SW 1271 (cell line): ENCODE measurements at places on chromosomes 1 and 21.

- DNase-seq: no peak
These were observed 92.5 kb downstream of the DSCAM start for GRCh38 chr21:40754466-40754865.

GRCh38 chr1:201011616-201012015 lies 11.9 kb downstream of the KIF21B start:
- no peak for DNase-seq

GRCh38 chr1:46487818-46488218 lies 1.8 kb upstream of the DMBX1 start:
- DNase-seq: no peak

DNA sequence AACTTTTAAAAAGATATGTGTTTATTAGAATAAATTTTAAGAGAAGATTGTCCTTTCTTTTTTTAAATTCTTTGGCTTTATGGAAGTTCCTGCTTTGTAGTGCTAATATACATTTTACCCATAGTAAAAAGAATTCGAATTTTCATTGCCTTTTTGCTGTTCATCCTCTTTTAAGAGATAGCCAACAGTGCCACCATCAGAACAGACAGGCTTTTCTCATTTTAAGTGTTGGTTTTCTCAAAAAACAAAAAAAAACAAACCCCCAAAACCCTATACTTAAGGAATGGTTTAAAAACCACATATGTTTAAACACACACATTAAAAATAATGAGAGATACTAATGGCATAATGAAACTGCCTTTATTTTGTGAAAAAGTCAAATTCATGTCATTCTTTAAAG lies 118.8 kb downstream of the NEK7 start:
- no peak for DNase-seq

DNA sequence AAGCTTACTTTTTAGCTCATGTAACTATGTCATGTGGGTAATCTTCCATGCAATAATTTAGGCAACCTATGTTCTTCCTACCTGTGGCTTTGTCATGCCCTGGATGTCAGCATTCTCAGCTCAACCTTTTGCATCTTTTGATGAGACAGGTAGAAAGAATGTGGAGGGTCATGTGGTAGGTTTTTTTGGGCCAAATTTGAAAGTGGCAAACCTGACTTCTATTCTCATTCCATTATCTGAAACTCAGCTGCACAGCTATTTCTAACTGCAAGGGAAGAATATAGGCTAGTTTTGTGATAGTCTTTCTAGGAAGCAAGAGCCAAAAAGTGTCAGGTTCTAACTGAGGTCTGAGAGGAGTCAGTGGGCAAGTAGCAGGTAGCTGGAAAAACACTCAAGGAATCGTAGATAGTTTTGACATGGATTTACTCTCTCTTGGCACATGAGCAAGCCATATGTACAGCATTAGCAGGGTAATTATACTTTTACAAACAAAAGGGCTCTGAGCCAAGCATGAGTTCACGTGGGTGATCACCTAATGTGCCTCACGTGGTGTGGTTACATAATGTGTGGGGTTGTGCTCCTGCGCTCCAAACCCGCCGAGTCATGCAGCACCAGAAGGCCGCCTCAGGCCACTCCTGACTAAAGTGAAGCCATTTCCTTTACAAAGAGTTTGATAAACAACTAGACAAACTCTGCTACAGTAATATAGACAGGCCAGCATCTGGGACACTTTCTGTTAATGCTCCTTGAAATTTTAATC lies 1013.8 kb downstream of the PLA2G4A start:
- DNase-seq: no peak

GRCh38 chr1:40401473-40402201 lies 28.1 kb downstream of the SMAP2 start:
- no peak for DNase-seq

- DNase-seq: no peak
These were observed 73.3 kb downstream of the ACBD6 start for GRCh38 chr1:180428782-180429695.

GRCh38 chr1:103457886-103458455 lies 67.5 kb upstream of the RNPC3 start:
- DNase-seq: no peak

GRCh38 chr21:28554660-28555475 lies 437.8 kb downstream of the LTN1 start:
- DNase-seq: no peak

DNA sequence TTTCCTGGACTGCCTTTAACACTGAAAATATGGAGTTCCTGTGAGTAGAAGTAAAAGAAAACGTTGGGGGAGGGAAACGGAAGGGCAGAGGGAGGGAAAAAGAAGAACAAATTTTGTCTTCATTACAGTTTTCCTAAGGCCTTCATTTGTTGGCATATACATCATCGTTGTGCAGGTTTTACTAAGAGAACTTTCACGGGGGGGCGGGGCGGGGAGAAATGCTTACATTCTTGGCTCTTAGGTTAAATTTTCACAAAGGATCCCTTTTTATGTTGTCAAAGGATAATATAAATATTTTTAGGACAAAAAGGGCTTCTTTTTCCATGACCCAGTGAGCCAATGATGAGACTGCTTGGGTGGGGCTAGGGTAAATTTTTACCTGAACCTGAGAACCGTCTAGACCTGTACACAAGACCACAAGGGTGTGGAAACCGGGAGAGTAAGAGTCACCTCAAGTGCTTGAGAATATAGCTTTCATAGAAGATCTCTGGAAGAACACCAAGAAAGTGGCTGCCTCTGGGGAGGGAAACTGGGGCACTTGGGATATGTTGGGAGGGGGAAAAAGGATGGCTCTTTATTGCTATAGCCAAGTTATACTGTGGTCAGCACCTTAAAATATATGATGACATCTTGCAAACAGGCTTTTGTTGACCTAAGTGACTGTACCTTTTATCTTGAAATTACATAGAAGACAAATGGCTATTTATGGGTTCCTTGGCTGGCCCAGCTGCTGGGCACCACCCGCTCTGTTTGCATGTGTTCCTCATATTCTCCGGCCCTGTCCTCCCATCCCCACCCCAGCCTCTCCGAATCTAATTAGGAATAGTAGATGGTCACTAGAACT lies 2.0 kb upstream of the UTP25 start:
- no peak for DNase-seq

GRCh38 chr1:196977278-196977677 lies at the start of gene CFHR5:
Gene CFHR5, plus strand, starts transcription at chr1:196977556. Its CDS starts 109 bp downstream, at chr1:196977665.
- DNase-seq: no peak

GRCh38 chr1:165542647-165543046 lies 1.2 kb upstream of the LRRC52 start:
- no peak for DNase-seq

GRCh38 chr1:243316366-243316989 lies 60.6 kb downstream of the SDCCAG8 start:
- DNase-seq: no peak

DNA sequence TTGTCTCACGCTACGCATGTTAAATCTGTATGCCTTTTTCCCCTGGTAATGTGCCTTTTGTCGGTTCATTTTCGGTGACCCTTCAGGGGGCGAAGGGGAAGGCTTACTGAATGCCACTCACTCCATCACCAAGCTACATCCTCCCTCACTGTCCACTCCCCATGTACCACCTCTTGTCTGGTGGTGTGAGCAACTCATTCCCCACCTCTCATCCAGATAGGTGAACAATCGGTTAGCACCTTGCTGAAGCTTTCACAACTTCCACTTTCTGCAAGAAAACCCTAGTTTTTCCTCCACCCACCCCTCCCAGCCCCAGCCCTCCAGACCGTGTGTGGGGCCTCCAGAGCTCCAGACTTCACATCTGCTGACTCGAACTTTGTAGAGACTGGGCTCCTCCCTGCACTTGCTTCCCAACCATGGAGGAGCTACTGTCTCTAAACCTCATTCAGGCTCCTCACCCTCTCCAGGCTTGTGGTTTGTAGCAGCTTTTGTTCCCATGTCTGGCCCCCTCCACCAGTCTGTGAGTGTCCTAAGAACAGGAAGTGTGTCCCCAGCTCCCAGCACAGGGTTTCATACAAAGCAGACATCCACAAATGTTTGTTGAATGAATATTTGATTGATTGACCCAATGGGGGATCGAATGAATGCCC lies 48.4 kb upstream of the RUNX3 start:
- no peak for DNase-seq
